ENCODE measurements at places on chromosomes 3 and 15. TPM values are rescaled to one million over a fixed set of nuclear protein-coding genes. Genes with fewer than 3 reads are reported as not detected.

SERPINI2 gene
- not detected for total RNA-seq

TP53BP1 gene
- total RNA-seq = 74.5 TPM

ATP10A gene
- not detected for total RNA-seq

TTC23 gene
- total RNA-seq = 15.9 TPM

- peak; percentile 77 for DNase-seq
Measured at GRCh38 chr3:44477312-44478030, at the start of gene ZNF445. Gene ZNF445, minus strand, starts transcription at chr3:44477670. Its CDS starts 22,121 bp downstream, at chr3:44455549.

GRCh38 chr15:100779331-100780207, 100.1 kb upstream of the ALDH1A3 start:
- no peak for DNase-seq

GRCh38 chr3:45950686-45951600, 7.7 kb downstream of the CXCR6 start:
- no peak for DNase-seq

- no peak for DNase-seq
Measured at GRCh38 chr3:35663471-35663870, 24.1 kb downstream of the ARPP21 start.

DNA sequence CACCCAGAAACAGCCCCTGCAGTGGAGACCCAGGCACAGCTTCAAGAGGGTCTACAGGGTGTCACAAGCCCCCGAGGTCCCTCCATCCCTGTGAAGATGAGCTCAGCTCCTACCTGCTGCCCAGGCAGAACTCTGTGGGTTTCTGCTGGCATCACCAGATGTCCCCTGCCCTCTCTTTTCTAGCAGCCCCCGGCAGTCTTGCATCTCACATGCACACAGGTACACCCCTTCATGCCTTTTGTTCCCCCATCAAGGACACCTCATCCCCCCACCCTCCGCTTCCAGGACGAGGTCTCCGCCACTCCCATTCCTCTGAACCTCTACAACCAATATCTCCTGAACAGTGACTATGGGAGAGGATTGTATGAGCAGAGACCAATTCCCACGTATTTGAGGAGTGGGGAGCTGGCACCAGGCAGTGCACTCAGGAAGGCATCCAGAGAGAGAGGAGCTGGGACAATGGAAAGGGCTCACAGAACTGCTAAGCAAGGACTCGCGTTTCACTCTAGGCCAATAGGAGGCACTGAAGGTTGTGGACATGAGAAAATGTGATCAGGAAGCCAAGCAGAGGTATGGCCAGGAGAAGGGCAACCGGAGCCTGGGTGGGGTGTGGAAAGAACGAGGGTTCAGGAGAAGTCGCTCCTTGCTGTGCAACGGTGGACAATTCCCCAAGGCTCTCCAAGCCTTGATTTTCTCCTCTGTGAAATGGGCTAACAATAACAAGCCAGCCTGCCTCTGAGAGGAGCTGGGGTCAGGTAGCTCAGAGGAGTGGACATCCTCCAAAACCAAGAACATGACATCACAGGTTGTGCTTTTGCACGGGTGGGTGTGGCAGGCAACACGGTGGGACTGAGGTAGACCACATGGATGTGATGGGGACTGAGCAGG, 115.2 kb downstream of the CHSY1 start:
- DNase-seq = no peak

DNA sequence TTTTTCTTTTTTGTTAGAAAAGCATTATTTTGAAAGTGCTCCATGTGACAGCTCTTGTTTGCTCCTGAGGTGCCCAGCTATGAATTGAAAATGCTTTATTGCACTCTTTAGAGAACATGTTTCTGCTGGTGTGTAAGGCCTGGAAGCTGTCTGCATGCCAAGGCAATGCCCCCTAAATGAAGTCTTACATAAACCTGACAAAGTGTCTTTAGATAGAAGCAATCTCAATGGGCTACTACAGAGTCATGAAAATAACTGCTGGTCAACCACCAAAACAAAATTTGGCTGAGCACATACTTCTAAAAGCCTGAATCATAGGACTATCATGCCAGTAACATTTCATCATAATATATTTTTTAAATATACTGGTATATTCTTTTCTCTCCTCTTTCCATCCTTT, 178.7 kb downstream of the THRB start:
- no peak for DNase-seq

Data from A673 (cell line).